ENCODE measurements at places on chromosomes 16 and 17. TPM values are rescaled to one million over a fixed set of nuclear protein-coding genes. Genes with fewer than 3 reads are reported as not detected.

DNA sequence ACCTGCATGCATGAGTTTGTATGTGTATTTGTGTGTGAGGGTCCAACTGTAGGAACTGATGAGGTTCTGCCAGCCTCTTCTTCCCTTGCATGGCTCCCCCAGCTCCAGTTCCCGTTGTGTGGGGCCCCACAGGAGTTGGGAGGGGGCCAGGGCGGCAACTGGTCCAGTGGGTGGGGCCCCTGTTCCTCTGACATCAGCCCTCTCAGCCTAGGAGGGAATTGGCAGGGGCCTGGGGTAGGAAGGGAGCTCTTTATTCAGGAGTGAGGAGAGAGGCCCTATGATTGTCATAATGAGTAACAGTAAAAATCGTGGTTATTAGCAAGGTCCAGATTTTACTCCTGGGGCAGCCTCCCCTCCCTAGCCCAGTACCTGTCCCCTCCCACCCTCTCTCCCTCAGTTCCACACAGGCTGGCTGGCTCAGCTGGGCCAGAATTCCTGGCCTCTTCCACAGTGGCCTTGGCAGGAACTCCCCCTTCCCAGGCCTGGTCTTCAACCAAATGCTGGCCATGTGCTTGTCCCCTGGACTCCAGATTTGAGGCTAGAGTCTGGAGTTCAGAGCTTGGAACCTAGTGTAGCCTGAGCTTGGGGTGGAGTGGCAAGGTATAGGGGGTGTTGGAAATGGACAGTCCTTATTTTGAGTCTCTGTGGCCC, 18.9 kb downstream of the RARA start:
- peak; percentile 81 for DNase-seq

DNA sequence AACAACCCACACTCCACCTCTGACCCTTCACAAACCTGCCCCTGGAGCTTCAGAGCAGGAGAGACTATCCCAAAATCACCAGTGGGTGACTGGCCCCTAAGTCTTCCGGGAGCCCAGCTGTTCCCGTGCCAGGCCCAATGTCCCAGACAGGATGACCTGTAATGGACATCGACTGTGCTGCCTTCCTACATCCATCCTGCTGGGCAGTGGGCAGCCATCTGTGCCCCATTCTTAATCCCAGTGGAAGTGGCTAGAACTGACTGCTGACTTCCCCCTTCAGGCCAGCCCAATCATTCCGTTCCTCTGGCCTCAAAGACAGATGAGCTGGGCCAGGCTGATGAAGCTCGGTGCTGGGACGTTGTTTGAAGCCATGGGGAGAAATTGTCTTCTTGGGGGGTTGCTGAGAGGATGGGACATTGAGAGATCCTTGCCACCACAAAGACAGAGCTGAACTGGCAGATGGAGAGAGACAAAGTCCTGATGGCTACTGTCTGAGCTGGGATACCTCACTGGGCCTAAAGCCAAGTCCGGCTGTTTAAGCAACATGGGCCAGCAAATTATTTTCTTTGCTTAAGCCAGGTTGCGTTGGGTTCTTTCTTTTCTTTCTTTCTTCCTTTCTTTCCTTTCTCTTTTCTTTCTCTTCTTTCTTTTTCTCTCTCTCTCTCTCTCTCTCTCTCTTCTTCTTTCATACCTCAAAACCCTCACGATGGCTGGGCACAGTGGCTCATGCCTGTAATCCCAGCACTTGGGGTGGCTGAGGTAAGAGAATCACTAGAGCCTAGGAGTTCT, 17.9 kb upstream of the ALOX15B start:
- DNase-seq = peak; percentile 22

GRCh38 chr17:60993497-60993896, 315.8 kb downstream of the BCAS3 start:
- DNase-seq = no peak

- no peak for DNase-seq
Observed at GRCh38 chr17:39447561-39447960, 3.5 kb downstream of the MED1 start.

GRCh38 chr17:49853470-49854015, 5.7 kb upstream of the TAC4 start:
- no peak for DNase-seq

- DNase-seq = peak; percentile 90
Observed at GRCh38 chr16:53094013-53094630, 39.3 kb downstream of the CHD9 start.

- DNase-seq = no peak
Observed at GRCh38 chr17:2253768-2254406, 49.7 kb downstream of the SMG6 start.

DNA sequence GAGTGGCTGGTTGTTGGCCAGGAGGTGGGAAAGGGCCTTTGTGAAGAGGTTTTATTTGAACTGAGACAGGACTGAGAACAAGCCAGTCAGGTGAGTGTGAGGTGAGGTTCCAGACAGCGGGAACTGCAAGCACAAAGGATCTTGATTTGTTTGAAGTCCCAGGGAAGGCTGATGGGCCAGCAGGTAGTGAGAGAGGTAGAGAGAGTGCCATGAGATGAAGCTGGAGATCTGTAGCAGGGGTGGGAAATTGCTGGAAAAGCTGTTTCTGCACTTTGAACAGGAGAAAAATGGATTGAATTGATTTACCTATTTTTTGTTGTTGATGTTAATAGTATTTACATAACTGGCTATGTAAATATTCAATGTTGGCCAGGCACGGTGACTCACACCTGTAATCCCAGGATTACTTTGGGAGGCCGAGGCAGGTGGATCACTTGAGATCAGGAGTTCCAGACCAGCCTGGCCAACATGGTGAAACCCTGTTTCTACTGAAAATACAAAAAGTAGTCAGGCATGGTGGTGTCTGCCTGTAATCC, 7.7 kb upstream of the DCTPP1 start:
- DNase-seq = no peak

GRCh38 chr17:79631640-79632431, 21.0 kb upstream of the RBFOX3 start:
- no peak for DNase-seq

- no peak for DNase-seq
Observed at GRCh38 chr17:45824475-45824874, 20.2 kb upstream of the SPPL2C start.

DNA sequence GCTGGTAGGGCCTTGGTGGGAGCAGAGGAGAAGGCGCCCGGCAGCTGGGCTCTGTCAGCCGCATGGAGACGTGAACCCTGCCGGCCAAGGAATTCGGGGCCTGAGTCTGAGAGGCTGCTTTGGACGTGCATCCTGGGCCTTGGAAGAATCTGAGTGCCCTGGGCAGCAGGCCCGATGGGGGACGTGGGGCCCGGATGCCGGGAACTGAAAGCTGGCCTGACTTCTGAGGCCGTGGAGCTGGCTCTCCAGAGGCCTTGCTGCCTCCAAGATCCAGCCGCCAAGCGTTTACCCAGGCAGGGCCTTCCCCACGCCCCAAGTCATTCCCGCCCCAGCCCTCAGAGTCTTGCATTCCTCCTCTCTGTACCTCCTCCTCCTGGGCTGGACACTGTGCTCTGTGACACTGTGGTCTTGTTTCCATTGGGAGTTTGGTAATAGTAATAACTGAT, 37.2 kb downstream of the NKD1 start:
- DNase-seq = no peak

- no peak for DNase-seq
Observed at GRCh38 chr17:81419319-81419885, 24.1 kb downstream of the BAHCC1 start.

DNA sequence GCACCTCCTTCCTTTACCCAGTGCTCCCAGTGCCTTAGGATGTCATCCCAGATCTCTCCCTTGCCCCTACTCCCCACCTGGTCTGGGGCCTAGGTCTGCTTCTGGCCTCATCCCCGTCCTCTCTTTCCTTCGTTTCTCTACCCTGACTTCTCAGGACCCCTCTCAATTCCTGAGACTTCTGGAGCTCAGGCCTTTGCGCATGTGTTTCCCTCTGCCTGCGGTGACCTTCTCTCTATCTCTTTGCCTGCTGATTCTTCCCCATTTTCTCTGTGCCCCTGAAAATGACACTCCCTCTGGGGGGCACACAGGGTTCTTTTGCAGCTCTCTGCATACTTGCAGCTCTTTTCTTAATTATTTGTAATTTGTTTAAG, 13.5 kb downstream of the ADORA2B start:
- DNase-seq = peak; percentile 23

- no peak for DNase-seq
Observed at GRCh38 chr17:27413315-27413714, 42.9 kb upstream of the KSR1 start.

DNA sequence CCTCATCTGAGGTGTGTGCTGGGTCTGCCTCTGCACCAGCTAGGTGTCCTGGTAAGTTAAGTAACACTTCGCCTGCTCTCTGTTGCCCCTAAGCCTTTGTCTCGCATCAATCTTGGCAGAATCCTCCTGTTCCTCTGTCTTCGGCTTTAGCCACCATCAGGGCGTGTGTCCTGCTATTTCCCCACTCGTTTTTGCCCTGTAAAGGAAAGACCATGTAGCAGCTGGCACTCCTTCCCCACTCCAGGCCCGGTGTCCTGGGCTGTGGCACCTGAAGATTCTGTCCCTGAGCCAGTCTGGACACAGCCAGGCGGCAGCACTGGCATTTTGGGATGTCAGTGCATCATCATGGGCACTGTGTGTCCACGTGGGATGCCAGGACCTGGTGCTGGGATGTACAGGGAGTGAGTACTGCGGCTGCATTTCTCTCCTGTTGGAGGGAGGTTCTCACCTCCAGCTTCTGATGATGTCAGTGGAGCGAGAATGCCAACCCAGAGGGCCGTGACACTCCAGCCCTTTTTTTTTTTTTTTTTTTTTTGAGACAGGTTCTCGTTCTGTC, 26.2 kb upstream of the FOXK2 start:
- no peak for DNase-seq

- no peak for DNase-seq
Observed at GRCh38 chr16:7304279-7304678, 28.4 kb upstream of the RBFOX1 start.

- DNase-seq = no peak
Observed at GRCh38 chr16:70540994-70541393, 17.4 kb downstream of the SF3B3 start.

Gene IL34
- total RNA-seq = 168 TPM

Gene RGS9
- total RNA-seq = 6.4 TPM

Gene BMERB1
- 31.9 TPM for total RNA-seq

Gene ARL4D
- 30.4 TPM for total RNA-seq

Gene TNK1
- 5.6 TPM for total RNA-seq

Gene ASGR2
- total RNA-seq = not detected

Gene BFAR
- total RNA-seq = 55.4 TPM

Gene PYDC1
- total RNA-seq = not detected

Gene NPIPB6
- total RNA-seq = 12.5 TPM
